ENCODE measurements at places on chromosomes 1 and 21. TPM values are rescaled to one million over a fixed set of nuclear protein-coding genes. Genes with fewer than 3 reads are reported as not detected.

The CLCA4 gene
- total RNA-seq: not detected

The OLIG2 gene
- not detected for total RNA-seq

The NCMAP gene
- total RNA-seq: not detected

The SYCP1 gene
- not detected for total RNA-seq

- H3K27ac ChIP-seq: no peak overlapping the region
- no peak for DNase-seq
- no peaks in the 10 kb centered on the region for H3K27me3 ChIP-seq
- peaks cover 4% of the 10 kb centered on the region for H3K4me1 ChIP-seq
Observed at GRCh38 chr1:55816456-55817426, 601.6 kb upstream of the USP24 start.

- no peak overlapping the region for H3K4me3 ChIP-seq
- peaks cover 3% of the 10 kb centered on the region for H3K27me3 ChIP-seq
- no peak for DNase-seq
Observed at GRCh38 chr1:235617140-235617539, 32.4 kb downstream of the GNG4 start.

- H3K4me1 ChIP-seq: no peaks in the 10 kb centered on the region
- DNase-seq: no peak
- no peak overlapping the region for H3K4me3 ChIP-seq
- no peaks in the 10 kb centered on the region for H3K36me3 ChIP-seq
Observed at GRCh38 chr1:56191369-56191768, 388.0 kb downstream of the PLPP3 start.

- peaks cover 30% of the 10 kb centered on the region for H3K36me3 ChIP-seq
- peaks cover 15% of the 10 kb centered on the region for H3K4me1 ChIP-seq
- DNase-seq: no peak
- no peak overlapping the region for H3K27ac ChIP-seq
Observed at GRCh38 chr1:184858288-184858687, 103.6 kb upstream of the EDEM3 start.

- H3K4me3 ChIP-seq: no peak overlapping the region
- no peaks in the 10 kb centered on the region for H3K27me3 ChIP-seq
- peaks cover 6% of the 10 kb centered on the region for H3K4me1 ChIP-seq
- no peak for DNase-seq
- H3K27ac ChIP-seq: no peak overlapping the region
- H3K36me3 ChIP-seq: peaks cover 11% of the 10 kb centered on the region
Observed at GRCh38 chr1:29057700-29058099, 66.0 kb downstream of the TMEM200B start.

DNA sequence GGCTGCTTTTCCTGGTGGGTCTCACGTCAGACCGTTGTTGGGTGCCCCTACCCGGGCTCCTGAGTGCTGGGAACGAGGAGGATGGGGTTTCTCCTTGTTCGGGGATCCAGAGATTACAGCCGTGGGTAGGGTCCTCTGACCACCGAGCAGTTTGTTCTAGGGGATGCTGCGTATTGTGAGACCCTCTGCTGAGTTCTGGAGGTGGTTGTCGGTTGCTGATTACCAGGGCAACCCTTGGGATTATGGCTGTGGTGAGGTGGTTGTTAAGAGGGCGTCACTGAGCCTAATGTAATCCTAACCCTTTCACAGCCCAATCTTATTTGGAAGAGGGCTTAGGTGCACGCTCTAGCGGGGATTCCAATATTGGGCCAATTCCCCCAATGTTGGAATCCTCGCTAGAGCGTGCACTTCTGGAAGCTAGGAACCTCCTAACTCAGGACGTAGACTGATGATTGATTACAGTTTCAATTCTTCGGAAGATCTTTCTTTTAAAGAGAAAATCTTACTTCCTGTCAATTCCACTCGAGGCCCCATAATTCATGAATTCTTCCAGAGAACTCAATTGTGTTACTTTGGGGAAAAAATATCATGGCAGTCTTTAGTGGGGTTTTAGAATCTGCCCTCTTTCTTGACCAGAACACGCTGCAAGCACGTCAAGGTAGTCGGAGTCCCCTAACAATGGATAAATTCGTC, 483 bp downstream of the TCEANC2 start:
- H3K4me1 ChIP-seq: peaks cover 38% of the 10 kb centered on the region
- H3K4me3 ChIP-seq: no peak overlapping the region
- H3K27me3 ChIP-seq: no peaks in the 10 kb centered on the region
- no peak for DNase-seq
- H3K27ac ChIP-seq: no peak overlapping the region

DNA sequence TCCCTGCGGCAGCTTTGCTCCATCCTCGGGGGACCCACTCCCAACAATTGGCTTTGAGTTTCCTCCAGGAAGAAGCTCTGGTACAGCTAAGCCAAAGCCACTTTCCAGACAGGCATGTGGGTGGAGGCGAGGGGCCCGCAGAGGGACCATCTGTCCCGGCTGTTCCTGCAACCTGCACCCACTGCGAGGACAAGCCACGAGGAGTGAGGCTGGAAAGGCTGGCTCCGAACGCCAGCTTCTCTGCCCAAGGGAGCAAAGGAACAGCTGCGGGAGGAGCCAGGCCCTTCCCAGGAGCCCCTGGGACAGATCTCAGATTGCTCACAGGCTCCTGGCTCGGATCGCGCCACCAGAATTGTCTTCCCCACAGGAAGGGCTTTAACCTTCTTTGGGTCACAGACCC, 28.3 kb upstream of the PEF1 start:
- no peak overlapping the region for H3K4me3 ChIP-seq
- peaks cover 7% of the 10 kb centered on the region for H3K4me1 ChIP-seq
- DNase-seq: no peak
- no peaks in the 10 kb centered on the region for H3K36me3 ChIP-seq

- H3K4me3 ChIP-seq: no peak overlapping the region
- no peak for DNase-seq
- no peaks in the 10 kb centered on the region for H3K36me3 ChIP-seq
- H3K27me3 ChIP-seq: no peaks in the 10 kb centered on the region
Observed at GRCh38 chr1:173191011-173191705, 16.0 kb downstream of the TNFSF4 start.

- peaks cover 1% of the 10 kb centered on the region for H3K27me3 ChIP-seq
- no peak overlapping the region for H3K27ac ChIP-seq
- no peaks in the 10 kb centered on the region for H3K36me3 ChIP-seq
- no peak for DNase-seq
Observed at GRCh38 chr1:239833723-239834122, 258.0 kb upstream of the FMN2 start.

GRCh38 chr1:212401042-212401441, 13.6 kb downstream of the PACC1 start:
- H3K4me1 ChIP-seq: peaks cover 7% of the 10 kb centered on the region
- no peak overlapping the region for H3K4me3 ChIP-seq
- peaks cover 60% of the 10 kb centered on the region for H3K36me3 ChIP-seq
- no peaks in the 10 kb centered on the region for H3K27me3 ChIP-seq

GRCh38 chr1:62382658-62382955, 54.2 kb upstream of the USP1 start:
- H3K36me3 ChIP-seq: no peaks in the 10 kb centered on the region
- DNase-seq: no peak
- H3K27ac ChIP-seq: no peak overlapping the region
- no peaks in the 10 kb centered on the region for H3K27me3 ChIP-seq
- no peak overlapping the region for H3K4me3 ChIP-seq

GRCh38 chr1:246293366-246294121, 213.5 kb downstream of the SMYD3 start:
- no peak overlapping the region for H3K27ac ChIP-seq
- H3K27me3 ChIP-seq: no peaks in the 10 kb centered on the region
- DNase-seq: no peak
- no peak overlapping the region for H3K4me3 ChIP-seq
- peaks cover 2% of the 10 kb centered on the region for H3K4me1 ChIP-seq
